ENCODE measurements at places on chromosomes 1 and 21. TPM values are rescaled to one million over a fixed set of nuclear protein-coding genes. Genes with fewer than 3 reads are reported as not detected.

GRCh38 chr21:44920694-44921604 is at the start of gene ITGB2:
Gene ITGB2 (minus strand): TSS chr21:44920899. CDS start chr21:44910782, 10,117 bp downstream.
- DNase-seq: no peak

GRCh38 chr1:51519865-51520699 is 1.0 kb upstream of the EPS15 start:
- DNase-seq: no peak

- DNase-seq: no peak
Observed at GRCh38 chr1:197145446-197146024, 934 bp downstream of the ASPM start.

GRCh38 chr1:234237393-234237792 is 135.9 kb upstream of the COA6 start:
- DNase-seq: no peak

DNA sequence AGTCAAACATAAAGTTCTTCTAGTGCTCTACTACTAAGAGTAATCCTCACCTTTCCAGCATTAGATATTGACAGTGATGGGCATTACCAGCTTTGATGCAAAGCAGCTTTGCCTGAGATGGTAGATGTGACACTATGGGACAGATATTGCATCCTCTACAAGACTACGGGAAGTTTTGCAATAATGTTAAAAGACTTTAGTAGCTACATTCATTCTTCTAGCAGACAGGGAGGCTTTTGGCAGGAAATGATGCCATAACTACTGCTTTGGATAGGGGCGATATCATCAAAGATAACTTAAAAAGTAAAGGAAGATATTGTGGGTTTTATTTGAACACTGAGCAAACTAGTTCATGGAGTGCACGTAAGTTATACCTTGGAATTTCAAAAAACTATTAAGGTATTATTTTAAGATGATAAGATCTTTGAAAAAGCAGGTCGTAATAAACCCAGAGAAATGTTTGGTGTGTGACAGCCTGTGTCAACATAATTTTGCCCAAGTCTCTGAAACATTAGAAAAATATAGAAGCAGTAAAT is 368.3 kb upstream of the TMPRSS15 start:
- DNase-seq: no peak

DNA sequence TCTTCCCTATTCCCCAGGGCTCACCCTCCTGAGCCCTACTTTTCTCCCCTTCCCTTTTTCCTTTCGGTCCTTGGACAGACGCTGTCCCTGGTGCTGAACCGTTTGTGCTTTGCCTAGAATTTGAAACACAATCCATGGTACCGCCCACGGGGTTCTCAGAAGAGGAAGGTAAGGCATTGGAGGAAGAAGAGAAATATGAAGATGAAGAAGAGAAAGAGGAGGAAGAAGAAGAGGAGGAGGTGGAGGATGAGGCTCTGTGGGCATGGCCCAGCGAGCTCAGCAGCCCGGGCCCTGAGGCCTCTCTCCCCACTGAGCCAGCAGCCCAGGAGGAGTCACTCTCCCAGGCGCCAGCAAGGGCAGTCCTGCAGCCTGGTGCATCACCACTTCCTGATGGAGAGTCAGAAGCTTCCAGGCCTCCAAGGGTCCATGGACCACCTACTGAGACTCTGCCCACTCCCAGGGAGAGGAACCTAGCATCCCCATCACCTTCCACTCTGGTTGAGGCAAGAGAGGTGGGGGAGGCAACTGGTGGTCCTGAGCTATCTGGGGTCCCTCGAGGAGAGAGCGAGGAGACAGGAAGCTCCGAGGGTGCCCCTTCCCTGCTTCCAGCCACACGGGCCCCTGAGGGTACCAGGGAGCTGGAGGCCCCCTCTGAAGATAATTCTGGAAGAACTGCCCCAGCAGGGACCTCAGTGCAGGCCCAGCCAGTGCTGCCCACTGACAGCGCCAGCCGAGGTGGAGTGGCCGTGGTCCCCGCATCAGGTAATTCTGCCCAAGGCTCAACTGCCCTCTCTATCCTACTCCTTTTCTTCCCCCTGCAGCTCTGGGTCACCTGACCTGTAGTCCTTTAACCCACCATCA is 10.4 kb downstream of the BCAN start:
- DNase-seq: peak; percentile 75

- no peak for DNase-seq
Observed at GRCh38 chr1:242004751-242005495, 6.0 kb upstream of the MAP1LC3C start.

DNA sequence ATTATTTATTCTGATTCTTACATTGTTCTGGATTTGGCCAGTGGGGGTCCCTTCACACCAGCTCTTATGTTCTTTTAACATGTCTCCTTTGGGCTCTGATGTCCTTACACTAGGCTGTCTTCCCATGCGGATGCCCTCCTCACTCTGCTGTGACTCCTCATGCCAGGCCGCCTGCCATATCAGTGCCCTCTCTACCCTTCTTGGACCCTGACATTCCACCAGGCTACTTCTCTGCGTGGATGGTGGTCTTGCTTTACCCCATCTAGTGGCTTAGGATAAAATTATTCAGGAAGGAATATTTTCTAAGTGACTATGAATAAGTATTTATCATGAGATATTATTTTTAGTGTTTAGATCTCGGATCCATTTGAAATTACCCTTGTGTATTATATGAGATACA is 21.2 kb downstream of the ATF6 start:
- DNase-seq: no peak

GRCh38 chr1:90045853-90046563 is 51.1 kb downstream of the ZNF326 start:
- peak; percentile 19 for DNase-seq

DNA sequence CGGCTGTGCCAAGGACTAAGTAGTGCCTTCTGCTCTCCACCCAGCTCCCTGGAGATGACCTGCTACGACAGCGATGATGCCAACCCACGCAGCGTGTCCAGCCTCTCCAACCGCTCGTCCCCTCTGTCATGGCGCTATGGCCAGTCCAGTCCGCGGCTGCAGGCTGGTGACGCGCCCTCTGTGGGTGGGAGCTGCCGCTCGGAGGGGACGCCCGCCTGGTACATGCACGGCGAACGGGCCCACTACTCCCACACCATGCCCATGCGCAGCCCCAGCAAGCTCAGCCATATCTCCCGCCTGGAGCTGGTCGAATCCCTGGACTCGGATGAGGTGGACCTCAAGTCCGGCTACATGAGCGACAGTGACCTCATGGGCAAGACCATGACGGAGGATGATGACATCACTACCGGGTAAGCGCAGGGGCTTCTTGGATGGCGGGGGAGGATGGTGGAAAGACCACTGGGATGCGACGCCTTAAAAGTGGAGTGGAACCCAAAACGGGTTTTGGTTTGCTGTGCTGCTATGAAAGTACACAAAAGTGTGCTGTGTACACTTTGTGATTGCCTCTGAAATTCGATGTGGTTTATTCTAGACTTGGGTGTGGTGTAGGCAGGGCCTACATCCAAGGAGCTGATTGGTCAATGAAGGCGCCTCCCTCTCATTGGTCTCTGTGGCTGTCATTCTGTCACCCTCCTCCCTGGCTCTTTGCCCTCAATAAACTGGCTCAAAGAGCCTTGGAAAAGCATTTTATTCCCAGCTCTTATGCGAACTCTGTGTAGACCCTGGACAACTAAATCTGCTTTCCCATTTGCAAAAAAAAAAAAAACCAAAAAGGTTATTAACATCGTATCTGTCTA is 110.4 kb upstream of the IPO9 start:
- no peak for DNase-seq

DNA sequence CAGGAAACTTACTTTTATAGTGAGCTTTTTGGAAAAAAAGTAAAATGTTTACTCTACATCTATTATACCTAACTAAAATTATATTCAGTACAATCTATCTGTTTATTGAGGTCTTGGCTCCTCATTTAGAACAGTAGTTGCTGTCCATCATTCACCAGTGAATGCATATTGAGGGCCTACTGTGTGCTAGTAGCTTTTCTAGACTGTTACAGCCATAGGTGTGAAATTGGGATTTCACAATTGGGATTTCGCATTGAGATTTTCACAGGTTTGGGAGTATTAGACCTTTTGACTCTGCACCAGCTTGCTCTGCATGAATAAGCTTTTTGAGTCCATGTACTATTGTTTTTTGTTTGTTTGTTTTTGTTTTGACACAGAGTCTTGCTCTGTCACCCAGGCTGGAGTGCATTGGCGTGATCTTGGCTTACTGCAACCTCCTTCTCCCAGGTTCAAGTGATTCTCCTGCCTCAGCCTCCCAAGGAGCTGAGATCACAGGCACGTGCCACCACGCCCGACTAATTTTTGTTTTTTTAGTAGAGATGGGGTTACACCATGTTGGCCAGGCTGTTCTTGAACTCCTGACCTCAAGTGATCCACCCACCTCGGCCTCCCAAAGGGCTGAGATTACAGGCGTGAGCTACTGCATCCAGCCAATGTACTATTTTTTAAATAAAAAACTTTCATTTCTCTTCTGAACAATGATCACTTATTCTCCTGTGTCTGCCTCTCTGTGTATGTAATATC is 47.2 kb upstream of the ERRFI1 start:
- no peak for DNase-seq

DNA sequence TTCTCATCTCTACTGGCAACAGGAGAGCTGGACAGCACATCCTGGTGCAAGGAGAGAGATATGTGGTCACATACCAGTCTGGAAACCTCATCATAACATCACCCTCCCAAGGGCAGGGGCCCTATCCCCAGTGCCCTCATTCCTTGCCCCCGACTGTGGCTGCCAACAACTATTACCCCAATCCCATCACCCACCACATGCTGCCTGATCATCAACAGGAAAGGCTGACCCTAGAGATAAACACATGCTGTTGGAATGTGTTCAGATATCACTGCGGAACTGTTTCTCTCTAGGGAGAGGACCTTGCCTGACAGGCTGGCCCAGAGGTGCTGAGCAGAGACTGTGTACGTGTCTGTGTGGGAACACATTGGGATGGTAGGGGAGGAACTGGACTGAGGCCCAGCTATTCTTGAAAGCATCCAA is 4.5 kb upstream of the INKA2 start:
- no peak for DNase-seq

GRCh38 chr21:36194024-36194423 is 37.4 kb downstream of the DOP1B start:
- no peak for DNase-seq

Gene RNU1-3
- not detected for polyA plus RNA-seq

Gene CLIC6
- 2.8 TPM for polyA plus RNA-seq

Gene AGBL4
- 1.3 TPM for polyA plus RNA-seq

Gene MSH4
- 0.21 TPM for polyA plus RNA-seq

Gene STXBP3
- 53.6 TPM for polyA plus RNA-seq

Data from renal pelvis (tissue), 12 donors.